ENCODE measurements at places on chromosomes 2 and 18.

GRCh38 chr2:239674101-239674980 lies 273.5 kb upstream of the HDAC4 start:
- DNase-seq: no peak

DNA sequence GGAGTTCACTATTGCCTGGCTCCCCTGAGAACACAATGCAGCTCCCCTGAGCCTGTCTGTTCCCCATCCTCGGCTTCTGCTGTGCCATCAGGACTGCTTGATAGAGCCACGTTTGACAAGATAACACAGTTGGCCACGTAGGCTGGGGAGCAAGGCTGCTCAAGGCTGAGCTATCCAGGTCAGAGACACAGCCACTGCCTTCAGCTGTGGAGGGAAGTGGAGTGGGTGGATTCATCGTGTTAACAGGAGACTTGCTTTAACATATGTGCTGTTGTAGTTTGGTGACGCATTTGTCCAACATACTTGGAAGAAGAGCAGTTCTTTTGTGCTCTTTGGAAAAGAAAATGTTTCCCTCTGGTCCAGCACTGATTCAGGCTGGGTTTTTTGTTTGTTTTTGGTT lies 68.8 kb downstream of the WDSUB1 start:
- DNase-seq: no peak

DNA sequence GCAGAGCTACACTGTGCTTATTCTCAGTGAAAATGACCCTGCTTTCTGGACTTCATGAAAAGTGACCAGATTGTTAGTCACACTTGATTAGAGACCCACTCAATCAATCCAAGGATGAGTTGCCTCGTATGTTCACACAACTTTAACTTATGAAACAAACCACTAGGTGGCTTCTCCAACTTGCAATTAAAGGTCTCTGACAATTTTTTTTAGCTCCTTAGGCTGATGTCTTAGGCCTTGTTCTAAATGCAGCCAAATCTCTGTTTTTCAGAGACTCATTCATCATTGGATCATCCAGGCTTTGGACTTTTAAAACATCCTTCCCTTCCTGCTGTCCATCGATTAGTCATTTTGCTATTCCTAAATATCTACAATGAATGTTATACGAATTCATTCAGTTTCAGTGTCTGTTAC lies 63.4 kb downstream of the MREG start:
- DNase-seq: no peak

GRCh38 chr2:30981096-30981495 lies 157.1 kb downstream of the GALNT14 start:
- DNase-seq: no peak

- no peak for DNase-seq
Measured at GRCh38 chr18:69557282-69557681, 156.6 kb downstream of the DOK6 start.

DNA sequence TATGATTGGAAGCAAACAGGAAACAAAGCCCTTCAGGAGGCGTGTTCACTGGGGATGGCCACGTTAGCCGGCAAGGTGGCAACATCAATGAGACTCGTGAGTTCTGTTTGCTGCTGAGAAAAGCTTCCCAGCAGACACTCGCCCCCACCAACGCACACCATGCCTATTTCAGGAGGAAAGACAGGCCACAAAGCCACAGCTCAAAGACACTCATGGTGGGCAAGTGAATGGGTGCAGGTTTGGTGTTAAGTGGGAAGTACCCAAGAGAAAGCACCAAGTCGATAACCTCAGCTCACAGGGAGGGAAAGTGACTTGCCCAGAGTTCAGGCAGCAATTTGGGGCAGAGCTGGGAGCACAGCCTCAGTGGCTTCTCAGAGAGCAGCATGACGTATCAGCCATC lies 10.5 kb upstream of the MTERF4 start:
- DNase-seq: no peak

GRCh38 chr2:64179582-64180321 lies 35.5 kb upstream of the PELI1 start:
- DNase-seq: no peak

DNA sequence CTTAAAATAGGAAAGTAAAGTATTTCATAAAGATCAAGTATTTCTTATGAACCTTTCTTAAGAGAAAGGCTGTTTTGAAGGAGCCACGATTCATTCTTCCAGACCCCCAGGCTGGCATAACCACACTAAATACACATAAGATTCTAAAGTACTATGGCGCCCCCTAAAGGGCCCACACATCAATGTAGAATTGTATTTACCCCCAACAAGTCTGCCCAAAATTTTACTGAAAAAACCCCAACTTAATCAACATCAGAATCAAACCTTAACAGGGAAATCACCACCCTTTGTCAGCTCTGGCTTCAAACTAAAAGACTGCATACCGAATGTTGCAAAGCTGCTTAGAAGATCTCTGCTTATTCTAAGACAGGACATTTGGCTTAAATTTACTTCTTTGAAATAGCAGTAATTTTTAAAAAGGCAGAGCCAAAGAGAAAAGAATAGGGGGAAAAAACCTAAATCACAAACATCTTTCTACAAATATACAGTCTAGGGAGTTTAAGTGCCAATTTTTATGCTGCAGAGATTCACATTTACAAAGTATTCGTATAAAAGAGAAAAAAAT lies 20.4 kb upstream of the BCL2 start:
- peak; percentile 66 for DNase-seq

GRCh38 chr2:209638346-209638745 lies 133.3 kb upstream of the UNC80 start:
- DNase-seq: no peak

DNA sequence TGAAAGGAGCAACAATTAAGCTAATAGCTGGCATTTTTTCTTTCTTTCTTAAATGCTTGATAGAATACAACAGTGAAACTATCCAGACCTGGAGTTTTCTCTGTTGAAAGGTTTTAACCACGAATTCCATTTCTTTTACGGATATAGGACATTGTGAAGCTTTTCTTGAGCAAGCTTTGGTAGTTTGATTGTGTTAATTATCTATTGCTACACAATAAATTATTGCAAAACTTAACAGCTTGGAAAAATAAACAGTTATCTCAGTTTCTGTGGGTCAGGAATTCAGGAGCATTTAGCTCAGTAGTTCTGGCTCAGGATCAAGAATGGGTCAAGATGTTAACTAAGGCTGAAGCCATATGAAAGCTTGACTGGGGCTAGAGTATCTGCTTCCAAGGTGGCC lies 11.7 kb downstream of the PHOSPHO2 start:
- no peak for DNase-seq

DNA sequence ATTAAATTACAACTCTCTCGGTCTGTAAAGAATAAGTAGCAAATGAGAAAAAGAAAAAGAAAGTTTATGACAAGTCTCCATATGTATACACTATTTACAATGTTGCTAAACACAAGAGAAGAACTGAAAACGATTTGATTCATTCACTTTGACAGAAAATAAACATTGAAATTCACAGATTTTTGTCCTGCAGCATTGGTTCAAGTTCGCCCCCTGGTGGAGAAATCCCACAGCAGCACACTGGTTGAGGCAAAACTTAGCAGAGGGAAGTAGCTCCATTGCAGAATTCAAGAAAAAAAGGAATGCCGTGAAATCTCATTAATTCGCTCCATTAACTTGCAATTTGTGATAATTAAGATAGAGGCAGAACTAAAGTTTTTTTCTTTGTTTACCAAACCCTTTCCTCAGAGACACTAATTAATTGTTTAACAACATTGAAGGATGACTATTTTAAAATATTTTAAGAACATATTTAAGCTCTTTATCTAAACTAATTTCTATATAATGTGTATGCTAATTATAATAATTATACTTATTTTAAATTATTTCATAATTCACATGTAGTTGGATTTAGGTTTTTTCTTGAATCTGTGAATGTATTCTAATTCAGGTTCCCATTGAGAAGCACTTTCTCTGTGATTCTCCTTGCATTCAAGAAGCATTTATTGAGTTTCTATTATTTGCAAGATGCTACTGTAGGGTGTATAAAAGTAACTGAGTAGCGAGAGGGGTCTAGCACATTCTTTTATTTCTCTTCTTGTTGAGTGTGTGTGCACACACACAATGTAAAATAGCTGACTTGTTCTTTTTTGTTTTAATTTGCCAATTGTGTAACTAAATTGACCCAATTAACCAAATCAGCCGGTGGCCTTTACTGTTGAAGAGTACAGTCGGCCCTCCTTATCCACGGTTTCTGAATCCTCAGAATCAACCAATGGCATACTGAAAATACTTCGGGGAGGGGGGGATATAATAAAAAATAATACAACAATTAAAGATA lies 74.1 kb downstream of the COL4A3 start:
- peak; percentile 56 for DNase-seq

DNA sequence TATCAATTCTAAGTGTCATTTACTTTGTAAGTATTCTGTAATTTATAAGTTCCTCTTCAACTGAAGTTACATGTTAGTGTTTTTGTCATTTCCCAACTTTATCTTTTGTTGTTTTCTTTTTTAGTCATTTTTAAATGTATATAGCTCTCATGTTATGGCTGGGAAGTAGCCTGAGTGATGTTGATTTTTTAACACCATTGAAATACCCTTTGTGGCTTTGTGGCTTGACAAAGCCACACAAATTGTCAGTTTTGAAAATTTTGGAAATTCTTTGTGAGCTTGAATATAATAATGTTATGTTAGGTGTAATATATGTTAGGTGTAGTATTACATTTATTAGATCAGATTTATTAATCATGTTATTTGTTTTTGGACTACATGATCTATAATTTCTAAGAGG lies 16.7 kb downstream of the DNAJC10 start:
- no peak for DNase-seq

GRCh38 chr2:234345921-234346320 lies 151.0 kb downstream of the ARL4C start:
- no peak for DNase-seq

GRCh38 chr18:49094136-49094535 lies 143.4 kb upstream of the SMAD7 start:
- DNase-seq: no peak

GRCh38 chr2:8491296-8492027 lies 190.4 kb upstream of the ID2 start:
- DNase-seq: no peak

GRCh38 chr2:100202567-100202966 lies 60.2 kb upstream of the AFF3 start:
- DNase-seq: no peak

DNA sequence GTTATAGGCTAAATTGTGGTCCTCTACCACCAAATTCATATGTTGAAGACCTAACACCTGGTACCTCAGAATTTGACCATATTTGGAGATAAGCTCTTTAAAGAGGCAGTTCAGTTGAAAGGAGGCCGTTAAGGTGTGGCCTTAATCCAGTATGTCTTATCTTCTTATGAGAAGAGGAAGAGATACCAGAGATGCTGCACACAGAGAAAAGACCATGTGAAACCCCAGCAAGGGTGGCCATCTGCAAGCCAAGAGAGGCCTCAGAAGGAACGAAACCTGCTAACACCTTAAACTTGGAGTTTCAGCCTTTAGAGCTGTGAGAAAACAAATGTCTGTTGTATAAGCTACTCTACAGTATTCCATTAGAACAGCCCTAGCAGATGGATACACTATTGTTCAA lies 528.1 kb upstream of the DCC start:
- DNase-seq: no peak

DNA sequence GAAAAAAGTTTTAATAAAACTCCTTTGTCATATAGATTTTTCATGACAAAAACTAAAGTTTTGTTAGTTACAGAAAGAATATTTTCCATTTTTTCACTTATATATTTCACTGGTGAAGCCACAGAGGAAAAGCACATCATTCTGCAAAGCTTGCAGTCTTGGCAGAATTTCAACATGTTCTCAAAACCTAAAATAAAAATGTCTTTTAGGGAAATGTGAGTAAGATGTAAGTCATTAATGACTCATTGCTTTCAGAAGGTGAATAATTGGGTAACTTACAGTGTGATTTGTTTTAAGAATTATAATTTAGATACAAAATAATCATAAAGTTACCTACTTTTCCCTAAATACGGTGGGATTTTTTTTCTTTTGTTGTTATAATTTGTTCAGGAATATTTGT lies 43.4 kb upstream of the TNFRSF11A start:
- DNase-seq: no peak

DNA sequence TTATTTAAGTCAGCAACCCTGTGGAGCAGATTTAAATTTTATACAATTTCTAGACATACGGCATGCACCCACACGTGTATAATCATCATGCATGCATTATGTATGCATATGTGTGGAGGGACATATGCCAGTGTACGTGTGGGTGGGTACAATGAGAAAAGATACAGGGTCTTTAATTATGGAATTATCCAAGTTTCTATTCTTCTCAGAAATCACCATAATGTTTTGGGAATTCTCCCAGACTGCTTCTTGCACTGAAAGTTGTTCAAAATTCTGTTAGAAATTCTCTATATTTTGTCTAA lies 63.9 kb upstream of the TMEM18 start:
- DNase-seq: no peak

DNA sequence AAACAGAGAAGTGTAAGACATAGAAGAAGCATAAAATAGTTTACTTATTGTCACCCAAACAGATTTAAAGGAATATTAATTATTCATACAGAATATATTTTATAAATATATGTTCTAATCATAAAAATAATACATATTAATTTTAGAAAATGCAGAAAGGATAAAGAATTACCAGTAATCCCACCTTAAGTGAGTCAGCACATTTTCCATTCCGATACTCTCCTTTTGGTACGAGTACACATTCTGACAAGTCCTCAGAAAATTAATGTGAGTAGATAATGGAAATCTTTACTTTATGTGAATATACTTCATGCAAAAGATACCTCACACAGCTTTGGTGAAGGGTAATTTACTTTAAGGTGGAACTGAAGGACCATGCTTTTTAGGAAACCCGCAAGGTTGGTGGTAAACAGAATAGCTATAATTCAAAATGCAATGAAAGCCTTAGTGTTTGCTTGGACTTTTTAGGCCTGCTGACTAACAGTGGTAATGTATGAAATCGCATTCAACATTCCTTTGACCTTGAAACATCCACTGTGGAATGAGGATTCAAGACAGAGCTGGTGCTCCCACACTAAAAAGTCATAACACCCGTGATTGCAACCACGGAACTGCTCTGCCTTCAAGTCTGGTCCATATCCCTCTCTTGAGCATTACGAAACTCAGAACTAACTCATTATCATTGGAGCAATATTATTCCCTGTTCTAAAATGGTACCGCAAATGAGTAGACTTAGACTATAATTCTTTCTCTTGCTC lies 28.1 kb upstream of the HTR2B start:
- DNase-seq: no peak

DNA sequence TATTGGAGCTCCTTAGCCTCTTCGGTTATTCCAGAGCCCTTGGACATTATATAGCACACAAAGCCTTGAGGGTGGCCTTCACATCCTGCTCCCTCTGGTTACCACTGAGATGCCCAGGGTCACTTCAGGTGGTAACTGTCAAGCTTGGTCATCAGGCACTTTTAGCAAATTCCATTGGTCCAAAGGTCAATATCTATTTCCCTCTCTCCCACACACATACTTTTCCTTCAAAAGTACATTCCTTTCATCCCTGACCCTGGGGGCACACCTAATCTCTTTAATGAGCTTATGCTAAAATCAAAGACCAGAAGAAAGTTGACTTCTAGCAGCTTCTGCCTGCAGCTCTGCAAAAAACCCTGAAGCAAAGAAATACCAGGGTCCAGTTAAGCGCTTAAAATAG lies 172.0 kb upstream of the NRP2 start:
- DNase-seq: no peak

Data from CD4-positive, alpha-beta T cell treated with Interferon alpha-2 for 1 hour (primary cell).